ENCODE measurements at places on chromosomes 7 and 10. TPM values are rescaled to one million over a fixed set of nuclear protein-coding genes. Genes with fewer than 3 reads are reported as not detected.
A peak's percentile ranks its signal among the peaks of the same experiment; 100 is the strongest.

GRCh38 chr7:40059057-40059456, 75.4 kb downstream of the MPLKIP start:
- no peak for DNase-seq

DNA sequence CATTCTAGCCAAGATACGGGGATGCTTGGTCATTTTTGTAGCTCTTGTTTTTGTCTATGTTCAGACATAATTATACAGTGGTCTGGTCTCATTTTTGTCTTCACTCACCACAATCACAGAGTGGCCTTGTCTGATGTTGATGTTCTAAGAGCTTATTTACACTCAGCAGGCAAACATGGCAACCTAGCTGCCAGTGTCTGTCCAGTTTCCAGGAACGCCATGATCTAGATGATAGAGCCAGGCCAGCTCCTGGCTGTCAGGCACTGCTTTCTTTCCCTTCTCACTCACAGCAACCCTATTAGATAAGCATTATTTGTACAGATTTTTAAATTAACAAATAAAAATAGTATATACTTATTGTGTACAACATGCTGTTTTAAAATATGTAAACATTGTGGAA, 98.6 kb upstream of the PHF14 start:
- no peak for DNase-seq

DNA sequence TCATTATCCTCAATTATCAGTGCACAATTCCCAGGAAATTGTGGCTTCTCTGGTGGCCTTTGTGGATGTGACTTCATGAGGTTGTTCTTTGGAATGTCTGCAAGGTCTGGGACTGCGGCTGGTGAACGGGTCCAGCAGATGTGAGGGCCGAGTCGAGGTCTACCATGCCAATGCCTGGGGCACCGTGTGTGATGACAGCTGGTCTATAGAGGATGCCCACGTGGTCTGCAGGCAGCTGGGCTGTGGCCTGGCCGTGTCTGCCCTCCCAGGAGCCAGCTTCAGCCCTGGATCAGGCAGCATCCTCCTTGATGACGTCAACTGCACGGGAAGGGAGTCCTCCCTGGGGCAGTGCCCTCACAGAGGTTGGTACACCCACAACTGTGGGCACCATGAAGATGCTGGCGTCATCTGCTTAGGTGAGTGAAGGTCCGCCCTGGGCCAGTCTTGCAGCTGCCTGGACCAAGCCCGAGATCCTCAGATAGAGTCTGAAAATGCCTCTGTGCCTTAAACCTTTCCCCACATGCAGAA, 46.9 kb downstream of the CUZD1 start:
- DNase-seq = no peak

Gene SNCG
- total RNA-seq = 23.5 TPM

DNA sequence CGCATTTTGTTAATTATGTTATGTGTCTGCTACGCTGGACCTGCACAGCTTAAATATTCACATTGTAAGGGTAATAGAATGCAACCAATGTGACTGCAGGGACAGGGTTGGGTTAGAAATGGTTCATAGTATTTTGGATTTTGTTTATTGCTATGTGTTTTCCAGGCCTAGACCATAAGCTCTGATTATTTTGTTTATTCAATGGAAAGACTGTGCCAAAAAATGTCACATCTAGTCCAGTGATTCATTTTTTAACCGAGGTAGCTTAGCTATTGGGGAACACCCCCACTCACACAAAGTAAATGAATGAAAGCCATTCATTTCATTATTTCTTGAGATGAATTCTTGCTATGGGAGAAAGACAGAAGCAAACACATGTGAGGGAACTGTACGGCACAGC, 516.5 kb upstream of the ANKRD30A start:
- DNase-seq = no peak

Gene ZNF727
- 1.8 TPM for total RNA-seq

DNA sequence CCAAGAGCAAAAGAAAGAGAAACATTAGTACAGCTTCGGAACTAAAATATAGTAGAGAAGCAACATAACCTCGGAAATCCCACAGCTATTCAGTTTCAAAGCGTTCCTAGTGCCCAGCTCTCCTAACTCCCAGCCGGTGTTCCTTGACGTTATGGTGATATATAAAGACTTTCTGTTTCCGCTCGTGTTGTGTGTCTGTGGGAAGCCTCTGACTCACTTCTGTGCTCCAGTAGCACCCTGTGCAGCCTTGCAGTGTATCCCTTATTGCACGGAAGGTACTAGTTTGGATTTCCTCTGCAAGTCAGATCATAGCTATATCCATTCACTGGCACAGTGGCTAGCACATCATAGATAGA, 535 bp downstream of the ASAH2B start:
- no peak for DNase-seq

DNA sequence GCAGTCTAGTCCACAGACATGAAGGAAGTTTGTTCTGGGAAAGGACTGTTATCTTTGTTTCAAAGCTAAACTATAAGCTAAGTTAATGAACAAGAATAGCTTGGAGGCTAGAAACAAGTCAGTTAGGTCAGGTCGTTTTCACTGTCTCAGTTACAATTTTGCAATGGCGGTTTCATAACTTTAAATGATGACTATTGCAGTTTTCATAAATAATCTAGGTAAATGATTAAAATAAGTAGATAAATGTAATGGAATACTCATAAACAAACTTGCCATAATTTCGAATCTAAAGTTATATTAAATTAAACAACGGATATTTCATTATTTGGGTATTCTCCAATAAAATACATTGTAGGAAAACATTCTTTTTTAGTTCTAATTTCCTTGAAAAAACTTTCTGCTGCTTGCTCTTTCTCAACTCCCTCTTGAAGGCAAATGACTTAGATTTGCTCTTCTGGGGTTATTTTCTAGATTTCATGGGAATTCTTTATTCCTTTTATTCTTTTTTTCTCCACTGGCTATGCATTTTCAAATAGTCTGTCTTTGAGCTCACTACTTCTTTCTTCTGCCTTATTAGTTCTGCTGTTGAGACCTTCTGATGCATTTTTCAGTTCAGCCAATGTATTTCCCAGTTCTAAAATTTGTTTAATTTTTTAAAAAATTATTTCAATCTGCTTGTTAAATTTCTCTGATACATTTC, 103.8 kb upstream of the APBB1IP start:
- no peak for DNase-seq

DNA sequence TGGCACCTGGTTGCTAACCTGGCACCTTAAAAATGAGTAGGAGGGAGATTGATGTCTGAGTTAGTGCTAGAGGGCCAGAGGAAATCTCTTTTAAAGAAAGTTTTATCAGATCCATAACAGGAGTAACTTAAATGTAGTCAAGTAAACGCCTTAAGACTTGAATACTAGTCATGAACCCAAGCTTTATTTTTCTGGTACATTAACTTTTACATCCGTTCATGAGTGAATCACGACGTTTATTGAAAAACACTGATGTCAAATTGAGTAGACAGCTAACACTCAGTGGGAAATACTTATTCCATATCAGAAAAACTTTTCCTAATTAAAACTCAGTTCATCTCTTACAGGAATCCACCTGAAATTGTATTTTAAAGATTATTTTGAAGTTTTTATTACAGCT, 6.9 kb upstream of the LAMB1 start:
- no peak for DNase-seq

DNA sequence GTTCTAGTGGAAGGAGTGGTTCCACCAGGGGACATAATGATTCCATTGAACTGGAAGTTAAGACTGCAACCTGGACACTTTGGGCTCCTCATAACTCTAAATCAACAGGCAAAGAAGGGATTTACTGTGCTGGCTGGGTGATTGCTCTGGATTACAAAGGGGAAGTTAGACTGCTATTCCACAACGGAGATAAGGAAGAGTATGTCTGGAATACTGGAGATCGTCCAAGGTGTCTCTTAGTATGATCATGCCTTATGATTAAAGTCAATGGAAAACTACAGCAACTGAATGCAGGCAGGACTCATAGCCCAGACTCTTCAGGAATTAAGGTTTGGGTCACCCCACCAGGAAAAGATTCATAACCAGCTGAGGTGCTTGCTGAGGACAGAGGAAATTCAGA, 310.6 kb upstream of the MGMT start:
- DNase-seq = no peak

Gene OR2F1
- not detected for total RNA-seq

GRCh38 chr7:97971120-97971989, 18.6 kb downstream of the OCM2 start:
- DNase-seq = no peak

GRCh38 chr7:141844256-141844655, 3.0 kb upstream of the PRSS37 start:
- DNase-seq = no peak

DNA sequence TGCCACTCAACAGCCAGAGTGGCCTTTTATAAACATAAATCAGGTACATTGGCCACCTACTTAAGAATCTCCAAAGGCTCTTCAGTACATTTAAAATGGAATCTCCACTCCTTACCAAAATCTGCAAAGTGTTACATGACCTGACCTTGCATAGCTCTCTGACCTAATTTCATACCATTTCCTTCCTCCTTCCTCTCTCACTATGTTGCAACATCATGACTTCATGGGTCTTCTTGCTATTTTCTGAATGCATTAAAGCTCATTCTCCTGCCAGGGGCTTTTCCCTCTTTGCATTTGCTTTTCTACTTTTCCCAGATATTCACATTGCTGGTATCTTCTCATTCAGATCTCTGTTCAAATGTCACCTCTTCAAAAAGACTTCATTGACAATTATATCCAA, 22.1 kb upstream of the PPP1R17 start:
- DNase-seq = no peak

DNA sequence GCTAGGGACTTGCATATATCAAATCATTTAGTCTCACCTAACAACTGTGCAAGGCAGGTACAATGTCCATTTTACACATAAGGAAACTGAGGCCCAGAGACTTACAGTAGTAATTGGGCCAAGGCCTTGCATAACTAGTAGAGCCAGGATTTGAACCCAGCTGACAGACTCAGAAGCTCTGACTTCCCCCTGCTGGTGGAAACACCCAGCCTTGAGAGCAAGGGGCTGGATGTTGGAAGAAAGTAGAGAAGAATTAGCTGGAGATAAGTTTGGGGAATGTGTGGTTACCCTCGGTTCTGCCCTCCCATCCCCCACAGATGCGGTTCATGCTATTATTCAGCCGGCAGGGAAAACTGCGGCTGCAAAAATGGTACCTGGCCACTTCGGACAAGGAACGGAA, 2.0 kb downstream of the AP1S1 start:
- DNase-seq = no peak

DNA sequence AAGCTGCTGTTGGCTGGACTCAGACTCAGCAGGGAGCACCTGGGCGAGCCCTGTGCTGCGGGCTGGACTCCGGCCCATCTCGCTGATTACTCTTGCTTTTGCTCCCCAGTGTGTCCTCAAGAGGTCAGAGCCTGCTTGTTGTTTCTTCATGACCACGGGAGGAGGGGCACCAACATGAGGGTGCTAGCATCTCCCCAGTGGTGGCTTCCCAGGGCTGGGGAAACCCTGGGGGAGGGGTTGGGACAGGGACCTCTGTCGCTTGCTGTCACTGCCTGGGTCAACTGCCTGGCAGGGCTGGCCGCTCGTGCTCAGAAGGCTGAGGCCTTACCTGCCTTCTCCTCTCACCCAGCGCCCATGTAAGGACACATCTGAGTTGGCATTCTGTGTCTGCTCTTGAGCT, 152.3 kb upstream of the SHH start:
- DNase-seq = no peak

GRCh38 chr10:48289501-48290238, 15.2 kb upstream of the FRMPD2 start:
- peak; percentile 64 for DNase-seq

- peak; percentile 36 for DNase-seq
Observed at GRCh38 chr7:61111-61510, 131.3 kb upstream of the FAM20C start.

DNA sequence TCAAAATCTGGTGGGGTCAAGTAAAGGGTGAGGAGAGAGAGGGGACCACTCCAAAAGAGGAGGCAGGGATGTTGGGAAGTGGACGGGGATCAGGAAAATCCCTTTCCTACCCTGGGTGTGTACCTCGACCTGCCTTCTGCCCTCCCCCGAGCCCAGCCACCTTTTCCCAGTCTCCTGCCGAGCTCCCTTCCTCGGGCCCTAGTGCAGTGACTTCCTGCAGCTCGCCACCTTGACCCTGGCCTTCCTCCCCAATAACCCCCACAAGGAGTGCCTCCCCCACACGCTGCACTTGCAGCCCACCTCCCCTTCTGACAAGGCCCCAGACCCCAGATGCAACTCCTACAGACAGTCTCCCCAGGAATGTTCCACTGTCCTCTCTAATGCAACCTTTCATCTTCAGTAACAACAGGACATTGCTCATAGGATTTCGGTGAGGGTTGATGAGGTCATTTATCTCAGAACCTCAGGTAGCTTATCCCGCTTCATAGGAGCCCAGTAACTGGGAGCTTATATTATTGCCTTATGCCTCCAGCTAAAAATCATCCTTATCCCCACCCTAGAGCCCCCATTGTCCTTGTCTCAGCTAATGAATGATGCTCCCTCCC, 90.1 kb downstream of the MKI67 start:
- no peak for DNase-seq

DNA sequence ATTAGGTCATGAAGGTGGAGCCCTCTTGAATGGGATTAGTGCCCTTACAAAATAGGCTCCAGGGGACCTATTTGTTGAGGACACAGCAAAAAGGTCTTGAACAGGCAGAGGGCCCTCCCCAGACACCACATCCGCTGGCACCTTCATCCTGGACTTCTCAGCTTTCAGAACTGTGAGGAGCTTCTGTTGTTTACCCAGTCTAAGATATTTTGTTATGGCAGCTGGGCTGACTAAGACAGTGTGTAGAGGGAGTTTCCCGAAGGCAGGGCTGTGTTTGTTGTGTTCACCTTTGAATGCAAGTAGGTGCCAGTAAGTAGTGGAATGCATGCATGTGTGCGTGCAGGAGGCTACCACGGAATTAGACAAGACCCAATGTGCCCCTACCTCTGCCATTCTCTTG, 106.7 kb downstream of the PTPRE start:
- no peak for DNase-seq

DNA sequence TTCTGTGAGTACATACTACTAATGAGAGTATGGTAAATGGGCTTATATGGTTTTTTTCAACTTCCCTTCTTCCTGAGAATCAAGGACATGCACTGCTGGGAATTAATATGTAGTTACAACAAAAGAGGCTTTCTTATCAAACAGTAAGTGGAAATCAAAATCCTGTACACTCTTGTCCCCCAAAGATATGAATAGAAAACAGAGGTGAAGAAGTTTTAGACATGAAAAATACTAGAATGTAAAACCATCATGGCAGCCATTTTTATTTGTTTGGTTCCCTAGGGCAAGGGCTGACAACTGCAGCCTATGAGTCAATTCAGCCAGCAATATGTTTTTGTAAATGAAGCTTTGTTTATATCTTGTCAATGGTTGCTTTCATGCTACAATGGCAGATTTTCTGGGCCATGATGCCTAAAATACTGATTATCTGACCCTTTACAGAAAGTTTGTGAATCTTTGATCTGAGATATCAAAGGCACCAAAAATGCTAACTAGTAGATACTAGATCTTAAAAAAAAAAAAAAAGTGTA, 422.4 kb downstream of the PARD3 start:
- DNase-seq = no peak

GRCh38 chr7:82539969-82540368, 96.4 kb upstream of the CACNA2D1 start:
- DNase-seq = no peak

Gene WIPF3
- 5.5 TPM for total RNA-seq

All from Right ventricle myocardium superior (tissue), 1 donor.